NCI-H1048 (cell line): ENCODE measurements at places on chromosomes 3 and 15.

- no peak for DNase-seq
Observed at GRCh38 chr3:70840106-70840870, 527.9 kb upstream of the MDFIC2 start.

DNA sequence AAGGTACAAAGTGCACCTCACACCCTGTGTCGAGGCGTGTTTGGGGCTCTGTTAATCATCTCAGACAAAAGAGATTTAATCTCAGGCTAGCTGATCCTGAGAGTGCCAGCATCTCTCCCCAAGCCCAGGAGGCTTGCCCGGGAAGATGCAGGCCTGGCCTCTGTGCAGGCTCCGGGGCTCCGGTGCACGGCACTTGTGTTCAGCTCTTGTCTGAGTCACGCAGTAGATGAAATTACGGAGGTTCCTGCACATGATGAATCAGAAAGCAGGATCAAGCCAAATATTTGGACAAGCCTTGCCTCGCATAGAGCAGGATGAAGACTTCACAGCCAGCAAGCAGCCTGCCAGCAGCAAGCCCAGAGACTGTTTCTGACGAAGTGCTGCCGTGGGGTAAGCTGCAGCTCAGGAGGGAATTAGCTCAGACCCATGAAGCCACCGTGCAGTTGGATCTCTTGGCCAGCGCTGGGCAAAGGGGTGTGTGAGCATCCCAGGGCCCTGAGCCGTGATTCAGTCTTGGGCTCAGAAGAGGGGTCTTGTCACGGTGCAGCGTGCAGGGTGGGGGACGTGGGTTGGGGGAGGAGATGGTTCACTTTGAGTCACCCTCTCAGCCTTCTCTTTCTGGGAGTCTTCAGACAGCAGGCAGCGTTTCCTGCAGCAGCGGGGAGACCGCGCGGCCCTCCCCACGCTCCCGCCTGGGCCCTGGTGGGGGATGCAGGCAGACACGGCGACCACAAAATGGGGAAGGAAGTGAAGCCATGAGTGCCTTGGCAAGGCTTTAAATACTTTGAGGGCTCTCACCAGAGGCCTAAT, 89.2 kb upstream of the MEF2A start:
- DNase-seq = no peak

DNA sequence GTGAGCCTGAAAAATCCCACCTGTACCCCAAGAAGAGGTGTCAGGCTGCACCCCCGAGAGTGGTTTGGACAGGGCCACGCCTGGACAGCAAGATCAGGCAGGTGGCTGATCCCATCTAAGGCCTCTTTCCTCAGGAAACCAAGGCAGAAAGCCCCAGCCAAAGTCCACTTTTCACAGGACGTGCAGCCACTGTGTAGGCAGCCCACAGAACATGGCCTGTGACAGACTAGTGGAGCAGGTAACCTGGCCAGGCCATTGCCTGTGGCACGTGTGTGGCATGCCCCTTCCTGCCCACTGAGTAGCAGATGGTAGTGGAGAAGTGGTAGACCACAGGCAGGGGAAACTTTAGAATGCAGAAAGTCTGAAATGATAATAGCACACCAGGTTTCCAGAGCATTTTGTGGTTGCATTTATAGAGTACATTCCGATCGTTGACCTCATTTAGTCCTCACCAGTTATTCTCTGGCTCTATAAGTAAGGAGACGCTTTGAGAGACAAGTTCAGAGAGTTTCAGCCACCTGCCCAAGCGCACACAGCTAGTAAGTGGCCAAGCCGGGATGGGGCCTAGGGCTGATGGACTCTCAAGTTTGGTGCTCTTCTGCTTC, 68.7 kb downstream of the AAGAB start:
- no peak for DNase-seq

- DNase-seq = no peak
Observed at GRCh38 chr3:161694682-161695564, 198.3 kb downstream of the OTOL1 start.

GRCh38 chr15:35871282-35871681, 325.3 kb upstream of the DPH6 start:
- no peak for DNase-seq

DNA sequence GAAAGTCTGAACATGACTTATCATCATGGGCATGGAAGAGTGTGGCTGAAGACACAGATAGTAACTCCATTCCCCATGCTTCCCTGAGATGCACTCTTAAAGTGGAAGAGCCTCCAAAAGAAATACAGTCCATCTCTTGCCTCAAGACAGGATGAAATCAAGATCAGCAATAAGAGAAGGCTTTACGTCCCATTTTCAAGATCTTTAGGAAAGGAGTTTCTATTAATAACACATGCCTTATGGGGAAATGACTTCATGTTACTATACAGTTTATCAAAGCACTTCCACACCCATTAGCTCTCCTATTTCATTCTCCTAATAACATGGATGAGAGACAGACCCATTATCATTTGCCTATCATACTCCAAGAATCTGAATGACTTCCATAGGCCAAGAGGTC, 6.1 kb upstream of the KBTBD12 start:
- no peak for DNase-seq
